ENCODE measurements at places on chromosomes 5 and 9.

- no peak for DNase-seq
Observed at GRCh38 chr9:36332006-36332405, 68.1 kb downstream of the RNF38 start.

GRCh38 chr9:78792745-78793144 lies 495.8 kb downstream of the PSAT1 start:
- DNase-seq: no peak

GRCh38 chr5:82165740-82166530 lies 112.2 kb downstream of the RPS23 start:
- DNase-seq: no peak

GRCh38 chr5:141691286-141691866 lies 9.3 kb upstream of the ARAP3 start:
- no peak for DNase-seq

DNA sequence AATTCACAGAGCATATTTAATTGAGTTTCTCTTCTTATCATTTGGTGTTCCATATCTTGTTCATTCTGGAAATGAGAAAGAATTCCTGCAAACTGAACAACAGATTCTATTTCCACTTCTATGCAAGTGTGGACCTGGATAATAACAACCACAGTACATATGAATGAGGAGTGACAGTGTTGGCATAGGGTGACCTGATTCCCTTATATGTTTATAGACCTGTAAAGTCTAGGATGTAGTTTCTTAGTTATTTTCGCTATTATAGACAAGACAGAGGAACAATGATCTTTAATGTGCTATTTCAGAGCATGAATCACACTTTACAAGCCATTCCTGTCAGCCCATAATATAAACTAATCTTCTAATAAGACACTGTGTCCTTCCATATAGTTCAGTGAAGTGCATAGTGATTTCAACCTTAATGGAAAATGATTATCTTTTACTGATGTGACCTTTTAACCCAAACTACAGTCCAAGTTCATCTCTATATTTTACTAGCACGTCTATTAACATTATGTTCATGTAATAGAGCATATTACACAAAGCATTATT lies 88.2 kb upstream of the FAM174A start:
- DNase-seq: no peak
